ENCODE measurements at places on chromosomes 16 and 17. TPM values are rescaled to one million over a fixed set of nuclear protein-coding genes. Genes with fewer than 3 reads are reported as not detected.

GRCh38 chr17:39988206-39988810 is 7.7 kb downstream of the PSMD3 start:
- no peak for DNase-seq

DNA sequence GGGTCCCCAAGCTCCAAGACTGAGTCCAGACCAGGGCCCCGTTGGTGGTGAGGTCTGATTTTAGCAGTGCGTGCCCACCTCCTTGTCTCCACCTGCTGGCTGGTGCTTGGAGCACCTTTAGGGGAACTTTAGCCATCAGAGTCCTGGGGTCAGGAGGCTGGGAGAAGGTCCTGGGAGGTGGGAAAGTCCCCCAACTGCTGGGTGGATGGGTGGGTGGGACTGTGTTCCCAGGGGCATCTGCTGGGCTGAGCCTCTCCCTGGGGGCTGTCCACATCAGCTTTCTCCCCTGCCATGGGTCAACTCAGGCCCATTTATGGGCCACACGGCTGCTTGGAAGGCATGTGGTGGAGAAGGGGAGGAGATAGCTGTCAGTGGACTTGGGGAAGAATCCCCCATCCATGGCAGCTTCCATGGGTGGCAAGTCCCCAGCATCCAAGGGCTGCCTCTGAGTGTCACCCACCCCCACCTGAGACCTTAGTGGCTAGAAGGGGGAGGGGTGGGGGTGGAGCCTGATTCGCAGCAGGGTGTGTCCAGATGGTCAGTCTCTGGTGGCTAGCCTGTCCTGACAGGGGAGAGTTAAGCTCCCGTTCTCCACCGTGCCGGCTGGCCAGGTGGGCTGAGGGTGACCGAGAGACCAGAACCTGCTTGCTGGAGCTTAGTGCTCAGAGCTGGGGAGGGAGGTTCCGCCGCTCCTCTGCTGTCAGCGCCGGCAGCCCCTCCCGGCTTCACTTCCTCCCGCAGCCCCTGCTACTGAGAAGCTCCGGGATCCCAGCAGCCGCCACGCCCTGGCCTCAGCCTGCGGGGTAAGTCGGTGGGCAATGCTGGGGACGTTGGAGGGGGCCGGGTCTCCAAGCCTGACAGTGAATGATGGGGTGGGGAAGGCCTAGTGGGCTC is at the start of gene TRPV2:
TSS of gene TRPV2 (plus strand) at position 541 of the 894 bp plus-strand sequence. CDS start 2,098 bp downstream, outside the sequence.
- no peak for DNase-seq

- DNase-seq: no peak
Measured at GRCh38 chr17:15273141-15273793, 8.1 kb upstream of the PMP22 start.

The TMC6 gene
- 142 TPM for total RNA-seq

The HP gene
- 18.1 TPM for total RNA-seq

DNA sequence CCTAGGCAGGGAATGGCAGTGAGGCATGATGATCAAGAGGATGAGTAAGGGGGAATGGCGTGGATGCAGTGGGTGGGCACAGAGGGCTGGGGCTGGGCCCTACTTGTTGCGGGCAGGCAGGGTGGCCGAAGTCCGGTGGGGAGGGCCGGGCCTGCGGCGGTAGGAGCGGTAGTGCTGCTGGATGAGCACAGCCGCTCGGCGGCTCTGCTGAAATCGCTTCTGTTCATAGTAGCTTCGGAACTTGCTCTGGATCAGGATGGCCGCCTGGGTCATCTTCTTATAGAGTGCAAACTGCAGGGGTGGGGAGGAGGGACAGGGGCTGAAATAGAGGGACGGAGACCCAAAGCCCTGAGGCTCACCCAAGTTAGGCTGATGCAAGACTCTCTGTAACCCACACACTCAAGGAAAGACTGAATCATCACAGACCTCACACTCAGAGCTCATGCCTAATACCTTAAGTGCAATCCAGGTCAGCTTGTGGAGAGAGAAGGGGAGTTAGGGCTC is 1.5 kb upstream of the SPAG7 start:
- DNase-seq: no peak

DNA sequence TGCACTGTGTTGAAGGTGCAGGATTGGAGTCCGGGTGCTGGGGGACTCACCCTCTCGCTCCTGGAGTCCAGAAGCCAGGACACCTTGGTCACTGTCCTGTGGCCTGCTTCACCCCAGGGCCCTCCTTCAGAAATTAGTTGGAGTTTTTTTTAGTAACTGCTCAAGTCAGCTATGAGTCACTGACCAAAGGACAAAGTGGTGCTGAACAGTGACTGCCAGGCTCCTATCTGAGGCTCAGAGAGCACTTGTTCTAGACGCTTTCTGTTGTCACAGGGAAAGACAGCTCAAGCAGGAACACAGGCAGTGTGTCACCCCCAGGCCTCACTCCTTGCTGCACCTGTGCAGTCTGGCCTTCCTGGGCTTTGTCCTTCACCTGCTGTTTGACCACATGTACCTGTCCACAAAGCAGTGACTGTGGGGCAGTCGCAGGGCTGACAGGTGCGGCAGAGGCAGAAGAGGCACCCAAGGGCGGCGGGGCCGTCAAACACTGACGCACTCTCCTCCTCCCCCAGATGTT is 4.1 kb upstream of the FAAP100 start:
- DNase-seq: no peak

DNA sequence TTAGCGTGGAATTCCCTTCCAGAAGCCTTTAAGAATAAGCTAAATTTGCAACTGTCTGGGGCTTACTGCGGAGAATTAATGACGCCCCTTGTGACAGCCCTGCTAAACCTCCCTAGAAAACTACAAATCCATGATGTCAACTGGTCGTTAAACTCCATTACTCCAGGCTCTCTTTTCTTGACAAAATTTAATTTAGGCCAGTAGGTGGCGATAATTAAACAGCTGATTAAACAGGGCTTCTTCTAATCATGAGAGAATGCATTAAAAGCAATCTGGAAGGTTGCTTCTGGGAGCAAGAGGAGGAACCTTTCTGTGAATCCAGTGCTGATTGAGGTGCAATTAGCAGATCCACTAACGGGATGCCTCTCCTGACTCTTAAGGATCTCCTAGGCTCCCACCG is 8.1 kb upstream of the NLRP1 start:
- DNase-seq: peak; percentile 29

The C1QTNF8 gene
- total RNA-seq: 0.27 TPM

- DNase-seq: no peak
Measured at GRCh38 chr16:66689282-66689681, 7.3 kb downstream of the CMTM4 start.

DNA sequence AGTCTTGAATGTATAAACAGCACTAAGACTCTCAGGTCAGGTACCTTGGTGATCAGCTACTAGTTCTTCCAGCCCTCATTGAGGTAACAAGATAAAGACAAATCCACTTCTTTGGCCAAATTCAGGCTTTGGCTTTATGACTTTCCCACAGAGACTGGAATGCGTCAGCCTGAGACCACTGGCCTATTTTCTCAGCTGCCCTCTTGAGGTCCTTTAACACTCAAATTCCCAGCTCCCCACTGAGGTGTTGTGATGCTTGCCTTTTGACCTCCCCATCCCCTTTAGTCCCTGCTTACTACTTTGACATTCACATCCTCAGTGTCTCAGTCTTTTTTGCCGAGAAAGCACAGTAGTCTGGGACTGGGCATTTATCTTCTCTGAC is 10.6 kb downstream of the TNFAIP1 start:
- DNase-seq: no peak

The FBXW10 gene
- not detected for total RNA-seq

DNA sequence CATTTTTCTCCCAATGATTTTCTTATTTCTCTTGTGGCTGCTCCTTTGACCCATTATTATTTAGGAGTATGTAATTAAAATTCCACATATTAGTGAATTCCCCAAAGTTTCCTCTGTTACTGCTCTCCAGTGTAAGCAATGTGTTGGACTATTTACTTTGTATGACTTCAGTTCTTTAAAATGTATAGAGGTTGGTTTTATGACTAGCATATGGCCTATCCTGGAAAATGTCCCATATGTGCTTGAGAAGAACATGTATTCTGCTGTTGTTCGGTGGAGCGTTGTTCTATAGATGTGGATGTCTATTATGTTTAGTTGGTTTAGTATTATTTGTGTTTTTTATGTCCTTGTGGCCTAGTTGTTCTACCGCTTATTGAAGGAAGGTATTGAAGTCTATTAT is 6.0 kb upstream of the NT5M start:
- DNase-seq: no peak

DNA sequence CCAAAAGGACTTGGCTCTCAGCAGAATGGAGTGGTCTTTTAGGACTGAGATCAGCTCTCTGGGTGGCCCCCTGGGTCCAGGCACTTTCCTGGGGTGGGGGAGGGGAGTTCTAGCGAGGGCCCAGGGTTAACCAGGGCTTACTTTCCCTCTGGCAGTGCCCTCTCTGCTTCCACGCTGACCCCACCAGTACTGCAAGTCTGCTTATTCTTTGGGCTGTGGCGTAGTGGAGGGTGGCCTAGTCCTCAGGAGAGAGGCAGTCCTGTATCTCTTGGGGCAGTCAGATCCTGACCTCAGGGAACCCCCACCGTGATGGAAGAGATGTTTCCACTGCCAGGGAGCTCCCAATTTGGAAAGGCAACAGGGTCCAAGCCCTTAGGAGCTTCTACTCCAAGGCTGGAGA is 79.4 kb downstream of the CCDC182 start:
- no peak for DNase-seq

- DNase-seq: no peak
Measured at GRCh38 chr17:78785011-78785662, 3.1 kb upstream of the CYTH1 start.

DNA sequence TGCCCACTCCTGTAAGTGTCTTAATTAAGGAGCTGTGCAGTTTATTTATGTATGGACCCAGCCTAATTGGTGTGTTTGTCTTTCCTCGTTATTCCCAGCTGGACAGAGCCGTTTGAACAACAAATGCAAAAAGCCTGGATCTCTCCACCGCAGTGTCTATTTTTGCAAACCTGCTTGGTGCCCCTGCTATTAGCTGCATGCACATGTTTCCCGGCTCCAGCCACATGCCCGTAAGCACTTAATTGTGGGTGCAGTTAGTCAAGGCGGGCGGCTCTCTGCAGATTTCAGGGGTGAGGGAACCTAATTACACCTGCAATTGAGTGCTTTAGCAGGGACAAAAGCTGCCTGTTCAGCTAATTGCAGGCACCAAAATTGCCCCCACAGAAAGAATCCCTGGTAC is 74.0 kb upstream of the GSE1 start:
- no peak for DNase-seq

DNA sequence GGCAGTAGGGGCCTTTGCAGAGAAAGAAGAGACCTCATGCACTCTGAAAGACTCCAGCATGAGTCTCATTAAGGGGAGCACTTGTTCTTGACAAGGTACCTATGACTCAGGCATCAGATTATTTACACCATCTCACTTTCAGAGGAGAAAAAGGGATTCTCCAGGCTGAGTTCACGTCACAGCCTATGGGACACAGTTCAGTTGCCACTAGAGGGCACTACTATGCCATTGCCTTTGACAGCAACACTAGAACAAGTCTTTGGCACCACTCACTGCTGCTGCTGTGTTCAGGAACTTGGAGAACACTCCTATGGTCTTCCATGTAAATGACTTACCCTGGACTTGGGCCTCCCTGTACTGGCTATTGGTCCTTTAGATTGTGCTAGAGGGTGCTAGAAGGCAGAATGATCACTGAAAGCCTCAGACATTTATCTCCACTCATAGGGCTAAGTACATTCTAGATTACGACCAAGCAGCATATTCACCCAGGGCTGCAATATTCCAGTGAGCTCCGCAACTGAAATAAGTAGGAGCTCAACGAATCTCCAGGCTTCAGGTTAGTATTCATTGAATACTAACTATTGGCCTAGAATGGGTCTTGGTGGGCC is 225.1 kb upstream of the CA10 start:
- peak; percentile 4 for DNase-seq

The SCGB1C2 gene
- not detected for total RNA-seq

The SSTR5 gene
- 7.2 TPM for total RNA-seq

DNA sequence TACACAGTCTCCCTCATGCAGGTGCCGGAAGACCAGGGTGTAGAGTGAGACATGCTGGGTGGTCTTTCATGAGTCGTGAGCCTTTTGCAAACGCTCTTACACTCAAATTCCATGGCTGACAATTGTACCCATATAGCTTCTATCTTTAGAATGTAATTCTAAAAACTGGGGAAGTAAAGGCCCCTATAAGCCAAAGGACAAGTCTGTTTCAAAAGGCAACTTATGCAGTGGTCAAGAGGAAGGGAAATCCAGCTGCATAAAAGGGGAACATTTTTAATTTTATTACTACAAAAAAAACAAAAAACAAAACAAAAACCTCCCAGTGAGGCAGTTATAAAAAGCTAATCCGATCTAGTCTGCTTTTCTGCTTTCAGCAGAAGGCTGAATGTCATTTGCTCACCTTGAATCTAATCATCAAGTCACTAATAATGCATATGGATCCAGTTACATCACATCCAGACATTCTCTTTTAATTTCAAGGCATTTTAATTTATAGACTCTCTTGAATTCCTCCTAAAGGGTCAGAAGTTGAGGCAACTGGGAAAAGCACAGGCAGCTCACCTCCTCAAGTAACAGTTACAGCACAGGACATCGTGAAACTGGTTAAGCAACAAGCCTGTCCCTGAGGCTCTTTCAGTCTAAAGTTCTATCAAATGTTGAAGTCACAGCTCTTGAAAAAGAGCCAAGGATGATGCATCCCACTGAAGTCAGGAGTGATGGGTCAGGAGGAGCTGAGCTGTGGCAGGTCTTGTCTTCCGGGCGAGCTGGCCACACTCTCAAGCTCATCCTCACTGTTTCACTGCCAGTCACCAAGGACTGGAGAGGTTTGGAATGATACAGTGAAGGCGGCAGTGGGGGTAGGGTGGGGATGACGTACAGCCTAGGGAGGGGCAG is 99.7 kb downstream of the VPS53 start:
- DNase-seq: no peak

GRCh38 chr17:16944334-16945135 is 27.4 kb downstream of the TNFRSF13B start:
- no peak for DNase-seq

The ENPP7 gene
- total RNA-seq: not detected

- no peak for DNase-seq
Measured at GRCh38 chr16:65688301-65688700, 566.4 kb upstream of the CDH11 start.

The SLC35G6 gene
- not detected for total RNA-seq

The GPR142 gene
- not detected for total RNA-seq

The HES7 gene
- total RNA-seq: 0.61 TPM

The SLC13A5 gene
- total RNA-seq: 0.07 TPM

- no peak for DNase-seq
Measured at GRCh38 chr17:2385240-2386210, 15.3 kb downstream of the MNT start.

The ACSM5 gene
- not detected for total RNA-seq

- no peak for DNase-seq
Measured at GRCh38 chr16:14458576-14458975, 171.5 kb downstream of the PARN start.

The ZNF469 gene
- total RNA-seq: 5.9 TPM

- no peak for DNase-seq
Measured at GRCh38 chr16:84842516-84843148, 22.8 kb downstream of the CRISPLD2 start.

DNA sequence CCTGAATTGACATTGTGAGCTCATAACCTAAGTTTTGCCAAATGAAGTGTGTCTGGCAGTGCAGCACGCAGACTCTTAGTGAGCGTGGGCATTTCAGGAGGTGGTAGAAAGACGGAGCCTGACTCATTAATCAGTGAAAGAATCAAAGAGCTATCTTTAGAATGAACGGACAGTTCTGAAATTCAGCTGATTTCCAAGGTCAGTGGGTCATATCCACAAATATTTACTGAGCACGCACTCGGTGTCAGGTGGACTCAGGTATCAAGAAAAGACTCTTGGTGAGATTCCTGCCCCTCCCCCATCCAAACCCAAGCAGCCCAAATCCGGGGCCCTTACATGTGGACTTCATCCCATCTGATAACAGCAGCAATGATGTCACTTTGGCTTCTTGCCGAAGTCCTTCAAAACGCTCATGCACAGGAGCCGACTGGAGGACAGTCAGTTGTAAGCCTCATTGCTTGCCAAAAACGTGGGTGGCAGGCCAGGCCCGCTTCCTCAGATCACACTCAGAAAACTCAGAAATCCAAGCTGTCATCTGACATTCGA is 185.8 kb downstream of the HS3ST3A1 start:
- peak; percentile 13 for DNase-seq
